NCI-H187 treated with DMSO at 0.1 percent for 48 hours (cell line): ENCODE measurements at places on chromosomes 11 and 22.

- DNase-seq = no peak
Measured at GRCh38 chr22:42342426-42343120, 72.1 kb upstream of the TCF20 start.

- no peak for DNase-seq
Measured at GRCh38 chr11:122746050-122746478, 90.5 kb downstream of the UBASH3B start.

- no peak for DNase-seq
Measured at GRCh38 chr11:32374261-32374711, 61.1 kb downstream of the WT1 start.

DNA sequence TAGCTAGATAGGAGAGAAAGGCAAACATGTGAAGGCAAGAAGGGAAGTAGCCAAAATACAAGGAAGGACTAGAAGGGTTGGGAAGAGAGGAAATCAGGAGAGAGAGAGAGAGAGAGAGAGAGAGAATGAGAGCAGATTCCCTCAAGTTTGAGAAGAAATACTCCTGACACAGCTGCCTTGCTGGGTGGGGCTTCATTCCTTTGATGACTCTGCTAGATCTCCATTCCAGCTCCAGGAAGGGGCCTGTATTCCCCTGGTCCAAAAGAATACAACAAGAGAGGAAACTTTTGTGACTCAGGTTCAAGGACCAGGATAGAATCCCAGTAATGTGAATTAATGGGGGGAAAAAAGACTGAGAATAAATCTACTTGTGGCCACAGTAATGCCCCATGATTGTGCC, 62.9 kb upstream of the SPON1 start:
- no peak for DNase-seq

DNA sequence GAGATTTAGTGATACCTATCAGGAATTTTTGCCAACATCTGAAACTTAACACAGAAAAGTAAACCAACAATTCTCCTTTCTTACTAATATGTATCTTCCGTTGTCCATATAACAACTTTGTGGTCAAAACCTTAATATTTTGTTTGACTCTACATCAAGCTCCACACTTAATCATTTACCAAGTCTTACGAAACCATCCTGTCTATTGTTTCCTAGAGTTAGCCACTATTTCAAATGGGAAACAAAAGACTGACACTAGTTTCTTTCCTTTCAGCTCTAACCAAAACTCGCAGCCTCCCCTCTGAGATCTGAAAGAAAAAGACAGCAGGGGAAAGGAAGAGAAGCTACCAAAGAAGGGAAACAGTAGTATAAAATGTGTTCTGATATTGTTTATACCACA, 26.5 kb upstream of the PRDM10 start:
- no peak for DNase-seq
